Left cardiac atrium (tissue), 4 donors: ENCODE measurements at places on chromosomes 5 and 9. TPM values are rescaled to one million over a fixed set of nuclear protein-coding genes. Genes with fewer than 3 reads are reported as not detected.

GRCh38 chr9:17807613-17808282 lies 228.9 kb downstream of the SH3GL2 start:
- no peak for DNase-seq

- no peak for DNase-seq
Measured at GRCh38 chr5:92801911-92802310, 779.1 kb downstream of the NR2F1-AS1 start.

GRCh38 chr9:101311758-101312420 lies 72.9 kb downstream of the BAAT start:
- no peak for DNase-seq

DNA sequence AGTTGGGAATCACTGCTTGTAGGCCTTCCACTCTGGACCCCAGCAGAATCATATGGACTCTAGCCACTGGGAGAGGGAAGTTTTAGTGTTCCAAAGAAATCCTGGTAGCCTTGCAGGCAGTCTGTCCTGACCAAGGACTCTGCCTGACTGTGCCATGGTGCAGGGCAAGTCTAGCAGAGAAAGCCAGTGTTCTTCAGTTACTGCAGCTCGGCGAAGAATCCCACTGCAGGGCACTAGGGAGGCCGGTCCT lies 20.3 kb upstream of the MATR3 start:
- DNase-seq, result no peak

- no peak for DNase-seq
Measured at GRCh38 chr5:35880156-35880555, 23.5 kb downstream of the IL7R start.

- no peak for DNase-seq
Measured at GRCh38 chr5:145975001-145975360, 38.6 kb downstream of the SH3RF2 start.

DNA sequence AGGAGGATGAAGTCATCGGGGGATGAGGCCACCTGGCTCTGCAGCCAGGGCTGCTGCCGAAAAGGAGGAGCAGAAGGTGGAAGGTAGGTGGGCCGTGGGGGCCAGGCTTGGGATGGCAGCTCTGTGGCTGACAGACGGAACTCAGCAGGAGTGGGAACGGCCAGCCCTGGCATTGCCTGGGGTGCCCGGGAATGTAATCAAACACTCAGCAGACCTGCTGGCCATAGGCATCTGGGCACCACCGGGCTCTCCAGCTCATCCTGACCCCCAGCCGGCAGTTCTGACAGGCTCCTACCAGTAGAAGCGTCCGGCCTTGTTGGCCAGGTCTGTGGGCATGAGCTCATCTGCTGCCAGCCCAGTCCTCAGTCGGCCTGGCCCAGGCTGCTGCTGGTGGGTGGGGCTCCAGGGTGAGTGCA lies 4.3 kb upstream of the FAT2 start:
- DNase-seq, result no peak

DNA sequence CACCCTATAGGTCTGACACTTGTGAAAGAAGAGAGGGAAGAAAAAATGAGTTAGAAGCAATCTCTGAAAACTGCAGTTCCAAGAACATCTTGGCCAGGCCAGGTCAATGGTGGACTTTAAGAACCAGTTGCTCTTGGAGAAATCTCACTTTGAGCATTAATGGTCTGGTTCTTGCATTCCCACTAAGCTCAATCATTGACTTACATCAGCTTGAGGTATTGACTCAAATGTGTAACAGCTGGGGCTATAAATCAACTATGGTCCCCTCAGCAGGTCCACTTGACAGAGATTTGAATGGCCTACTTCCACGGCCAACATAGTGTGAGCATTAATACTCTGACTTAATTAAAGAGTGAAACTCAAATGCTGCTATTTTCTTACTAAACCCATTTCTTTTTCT lies 357.8 kb upstream of the RGMB start:
- no peak for DNase-seq

DNA sequence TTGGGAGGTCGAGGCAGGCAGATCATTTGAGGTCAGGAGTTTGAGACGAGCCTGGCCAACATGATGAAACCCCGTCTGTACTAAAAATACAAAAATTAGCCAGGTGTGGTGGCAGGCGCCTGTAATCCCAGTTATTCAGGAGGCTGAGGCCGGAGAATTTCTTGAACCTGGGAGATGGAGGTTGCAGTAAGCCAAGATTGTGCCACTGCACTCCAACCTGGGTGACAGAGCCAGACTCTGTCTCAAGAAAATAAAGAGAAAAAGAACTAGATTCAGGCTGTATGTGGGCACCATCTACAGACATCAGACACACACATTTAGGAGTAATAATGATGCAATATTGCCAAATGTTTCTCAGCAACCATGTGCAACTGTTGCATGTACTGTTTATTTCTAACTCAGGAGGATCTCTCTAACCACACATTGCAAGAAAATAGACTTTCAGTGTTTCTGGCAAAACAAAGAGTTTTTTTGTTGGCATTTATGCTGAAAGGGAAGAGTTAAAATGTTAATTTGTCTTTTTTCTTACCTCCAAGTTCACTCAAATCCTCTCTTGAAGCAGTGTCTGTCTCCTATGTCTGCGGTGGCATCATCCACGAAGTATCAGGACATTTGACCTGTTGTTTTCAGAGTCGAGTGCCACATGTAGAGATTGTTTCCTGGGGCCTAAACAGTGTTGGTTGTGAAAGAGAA lies 5.1 kb upstream of the ORM1 start:
- DNase-seq, result no peak

GRCh38 chr5:155633338-155633957 lies 619.9 kb downstream of the KIF4B start:
- no peak for DNase-seq

DNA sequence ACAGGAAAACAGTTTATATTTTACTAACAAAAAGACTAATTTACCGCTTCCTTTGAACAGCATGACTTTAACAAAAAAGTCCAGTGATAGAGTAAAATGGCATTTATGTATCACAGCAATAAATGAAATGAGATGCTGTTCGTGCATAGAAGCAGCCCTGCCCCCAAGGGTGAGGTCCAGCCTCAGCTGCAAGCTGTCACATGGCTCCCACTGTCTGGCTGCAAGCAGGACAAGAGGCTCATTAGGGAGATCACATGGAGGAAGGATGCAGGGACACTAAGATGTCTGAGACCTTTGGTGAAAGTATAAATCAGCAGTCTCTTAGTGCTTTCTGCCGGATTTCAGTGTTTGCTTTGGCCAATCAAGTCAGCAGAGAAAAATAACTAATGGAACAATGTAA lies 23.0 kb downstream of the GDNF start:
- DNase-seq, result no peak

GRCh38 chr9:37998881-37999587 lies 70.0 kb downstream of the SHB start:
- peak; percentile 46 for DNase-seq

DNA sequence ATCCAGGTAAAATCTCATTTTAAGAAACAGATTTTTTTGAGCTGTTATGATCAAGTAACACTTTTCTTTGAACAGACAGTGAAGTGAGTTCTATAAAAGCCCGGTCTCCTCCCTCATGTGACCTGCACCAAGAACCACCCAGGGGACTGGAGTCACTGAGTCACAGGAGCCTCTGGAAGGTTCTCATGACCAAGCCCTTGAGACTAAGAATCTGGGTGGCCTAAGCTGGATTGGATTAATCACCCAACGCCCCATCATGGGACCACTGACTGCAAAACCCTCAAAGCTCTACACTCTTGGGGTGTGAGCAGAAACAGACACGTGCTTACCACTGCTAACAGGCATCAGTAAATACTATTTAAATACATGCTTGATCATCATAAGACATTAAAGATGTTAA lies 48.4 kb downstream of the SECISBP2 start:
- DNase-seq, result no peak

DNA sequence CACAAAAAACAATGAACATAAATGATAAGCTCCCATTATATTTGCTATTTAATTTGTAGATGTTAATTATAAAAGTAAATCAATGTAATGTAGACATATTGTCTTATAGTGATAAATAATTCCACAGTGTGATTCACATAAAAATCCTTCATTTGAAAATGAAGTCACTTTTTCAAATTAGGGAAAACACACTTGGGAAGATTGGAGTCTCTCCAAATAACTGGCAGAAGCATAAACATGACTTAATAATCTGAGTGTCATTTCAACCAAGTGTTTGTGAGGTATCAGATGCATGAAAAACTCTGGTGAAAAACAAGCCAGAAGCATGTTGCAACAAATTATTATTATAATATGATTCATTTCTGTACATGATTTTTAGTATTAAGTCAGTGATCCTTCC lies 102.2 kb downstream of the CETN3 start:
- DNase-seq, result no peak

GRCh38 chr5:57900381-57900944 lies 417.9 kb upstream of the ACTBL2 start:
- no peak for DNase-seq

DNA sequence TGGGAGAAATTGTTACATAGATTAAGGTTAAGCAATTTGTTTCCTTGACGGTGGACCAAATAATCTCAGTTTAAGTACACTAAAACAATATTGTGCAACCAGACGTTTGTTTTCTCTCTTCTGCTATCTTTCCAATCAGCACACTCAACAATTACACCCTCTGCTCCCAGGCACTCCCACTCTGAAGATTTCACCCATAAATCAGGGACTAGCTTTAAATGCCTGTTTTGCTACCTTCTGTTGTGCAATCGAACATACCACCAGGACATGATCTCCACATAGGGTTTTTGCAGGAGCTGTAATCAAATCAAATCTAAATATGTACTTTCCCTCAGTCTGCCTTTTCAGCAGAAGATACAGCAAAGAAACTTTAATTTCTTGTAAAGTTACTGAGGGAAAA lies 405.8 kb upstream of the TLE4 start:
- DNase-seq, result no peak

GRCh38 chr9:78234810-78235209 lies 1.1 kb upstream of the CEP78 start:
- DNase-seq, result no peak

- DNase-seq, result peak; percentile 81
Measured at GRCh38 chr5:142753116-142753631, 17.0 kb upstream of the ARHGAP26 start.

DNA sequence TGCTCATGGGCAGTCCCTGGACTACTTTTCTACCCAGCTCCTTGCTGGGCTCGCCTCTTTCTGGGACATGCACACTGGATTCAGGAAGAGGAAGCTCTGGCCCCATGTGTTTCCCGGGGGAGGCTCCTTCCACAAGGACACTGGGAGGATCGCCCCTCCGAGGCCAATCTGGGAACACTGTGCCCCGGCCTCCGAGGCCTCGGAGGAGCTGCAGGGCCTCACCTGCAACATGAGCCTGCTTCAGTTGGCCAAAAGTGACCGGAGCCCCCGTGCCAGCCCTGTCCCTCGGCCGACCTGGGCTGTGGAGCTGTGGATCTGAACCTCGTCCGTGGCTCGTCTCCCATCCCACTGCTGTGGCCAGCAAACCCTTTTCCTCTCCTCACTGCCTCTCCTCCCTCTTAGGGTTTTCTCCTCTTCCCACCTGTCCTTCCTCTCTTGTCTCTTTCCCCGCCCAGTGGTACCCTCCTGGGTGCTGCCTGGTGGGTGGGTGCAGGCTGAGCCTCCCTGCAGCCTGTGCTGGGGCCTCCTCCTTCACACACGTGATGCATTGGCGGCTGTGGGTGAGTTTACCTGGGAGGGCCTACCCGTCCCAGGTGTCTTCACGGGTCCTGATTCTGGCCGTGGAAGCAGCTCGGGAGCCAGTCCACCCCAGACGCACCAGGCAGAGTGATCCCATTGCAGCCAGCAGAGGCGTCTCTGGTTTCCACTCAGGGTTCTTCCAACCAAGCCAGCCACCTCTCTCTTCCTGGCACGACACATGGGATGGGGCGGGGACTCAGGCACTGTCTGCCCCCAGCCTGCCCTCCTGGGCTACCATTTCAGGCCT lies 241.8 kb downstream of the CACNA1B start:
- no peak for DNase-seq

GRCh38 chr5:154782812-154783592 lies 27.8 kb downstream of the LARP1 start:
- DNase-seq, result no peak

DNA sequence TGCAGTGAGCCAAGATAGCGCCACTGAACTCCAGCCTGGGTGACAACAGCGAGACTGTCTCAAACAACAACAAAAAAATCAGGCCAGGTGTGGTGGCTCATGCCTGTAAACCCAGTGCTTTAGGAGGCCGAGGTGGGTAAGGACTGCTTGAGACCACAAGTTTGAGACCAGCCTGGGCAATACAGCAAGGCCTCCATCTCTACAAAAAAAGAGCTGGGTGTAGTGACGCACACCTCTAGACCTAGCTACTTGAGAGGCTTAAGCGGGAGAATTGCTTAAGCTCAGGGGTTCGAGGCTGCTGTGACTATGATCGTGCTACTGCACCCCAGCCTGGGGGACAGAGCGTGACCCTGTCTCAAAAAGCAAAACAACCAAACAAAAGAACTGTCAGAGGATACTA lies 39.9 kb upstream of the MTMR12 start:
- DNase-seq, result no peak

DNA sequence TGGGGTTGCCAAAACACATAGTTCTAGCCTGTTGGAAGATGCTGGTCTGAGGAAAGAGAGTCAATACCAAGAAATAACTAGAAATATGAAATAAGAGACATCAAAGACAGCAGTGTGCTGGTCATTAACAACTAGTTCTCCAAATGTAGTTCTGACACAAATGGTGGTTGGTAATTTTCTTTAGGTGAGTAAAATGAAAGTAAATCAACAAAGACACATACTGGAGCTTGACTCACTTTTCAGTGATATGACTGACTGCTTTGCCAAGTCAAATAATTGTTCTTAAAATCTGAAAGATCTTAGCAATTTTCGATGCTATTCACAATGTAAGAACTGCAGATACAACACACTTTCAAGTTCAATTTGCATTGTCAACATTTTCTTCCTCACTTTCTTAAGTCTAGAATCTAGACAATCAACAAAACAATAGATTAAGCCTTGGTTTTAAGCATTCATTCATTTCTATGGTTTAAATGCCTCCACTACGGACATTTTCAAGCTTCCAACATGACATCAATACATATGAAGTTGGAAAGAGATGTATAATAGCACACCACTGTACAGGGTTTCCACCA lies 166.8 kb upstream of the MAP3K1 start:
- DNase-seq, result no peak

DNA sequence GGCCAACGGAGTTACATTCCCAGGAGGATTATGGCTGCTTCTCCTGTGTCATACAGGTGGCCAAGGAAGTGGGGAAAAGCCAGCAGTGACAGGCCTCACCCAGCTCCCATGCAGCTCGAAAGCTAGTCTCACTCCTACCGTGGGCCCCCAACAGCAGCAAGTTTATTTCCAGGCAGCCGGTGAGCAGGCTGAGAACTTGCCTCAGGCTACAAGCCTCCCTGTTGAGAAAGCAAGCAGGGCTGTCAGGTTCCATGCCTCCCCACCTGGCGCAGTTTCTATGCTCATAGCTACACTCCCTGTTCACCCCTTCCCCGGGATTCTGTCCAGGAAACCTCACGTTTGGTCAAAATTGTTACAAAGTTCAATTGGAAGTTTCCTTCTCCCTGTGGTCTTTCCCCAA lies 27.5 kb upstream of the DNAH5 start:
- DNase-seq, result no peak

GRCh38 chr9:112494153-112494552 lies 7.5 kb downstream of the KIAA1958 start:
- DNase-seq, result no peak

The CCNI2 gene
- total RNA-seq, result not detected

The CD180 gene
- total RNA-seq, result 1.6 TPM

The GABRA1 gene
- not detected for total RNA-seq

The SVEP1 gene
- 18.6 TPM for total RNA-seq

The KLF4 gene
- total RNA-seq, result 45.2 TPM

The KLF9 gene
- total RNA-seq, result 78.9 TPM

The TLX3 gene
- not detected for total RNA-seq

The CSF2 gene
- total RNA-seq, result not detected

The C9 gene
- not detected for total RNA-seq

The SPAG8 gene
- total RNA-seq, result 1.3 TPM
